ENCODE measurements at places on chromosomes 1 and 21.
A peak's percentile ranks its signal among the peaks of the same experiment; 100 is the strongest.

DNA sequence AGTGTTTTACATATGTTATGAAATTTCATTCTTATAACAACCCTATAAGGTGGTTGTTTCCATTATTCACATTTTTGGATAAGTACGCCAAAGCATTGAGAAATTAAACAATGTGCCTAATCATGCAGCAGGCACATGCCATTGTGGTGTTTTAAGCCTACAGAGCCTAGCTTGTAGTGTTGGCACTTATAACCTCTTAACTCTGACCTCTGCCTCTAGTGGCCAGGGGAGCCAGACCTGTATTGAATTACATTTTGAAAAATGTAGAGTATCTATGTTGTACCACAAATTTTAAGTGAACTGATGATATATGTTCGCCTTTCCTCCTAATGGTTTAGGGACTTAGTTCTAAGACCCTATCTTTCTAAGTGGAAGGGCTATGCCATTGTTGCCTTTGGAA lies 61.0 kb downstream of the KCNK2 start:
- DNase-seq, result no peak

DNA sequence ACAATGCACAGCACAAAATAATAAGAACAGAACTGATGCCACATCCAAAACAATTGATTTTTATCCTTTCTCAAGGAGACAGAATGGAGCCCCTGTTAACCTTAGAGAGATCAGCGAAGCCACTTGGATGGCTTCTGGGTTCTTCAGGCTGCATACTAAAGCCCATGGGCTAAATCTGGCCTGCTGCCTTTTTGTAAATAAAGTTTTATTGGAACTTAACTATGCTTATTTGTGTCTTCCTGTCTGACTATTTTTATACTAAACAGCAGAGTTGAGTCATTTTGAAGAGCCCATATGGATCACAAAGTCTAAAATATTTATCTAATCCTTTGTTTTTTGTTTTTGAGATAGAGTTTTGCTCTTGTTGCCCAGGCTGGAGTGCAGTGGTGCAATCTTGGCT lies 16.3 kb upstream of the PPM1J start:
- DNase-seq, result no peak

GRCh38 chr21:15552914-15553494 lies 176.8 kb upstream of the USP25 start:
- DNase-seq, result no peak

DNA sequence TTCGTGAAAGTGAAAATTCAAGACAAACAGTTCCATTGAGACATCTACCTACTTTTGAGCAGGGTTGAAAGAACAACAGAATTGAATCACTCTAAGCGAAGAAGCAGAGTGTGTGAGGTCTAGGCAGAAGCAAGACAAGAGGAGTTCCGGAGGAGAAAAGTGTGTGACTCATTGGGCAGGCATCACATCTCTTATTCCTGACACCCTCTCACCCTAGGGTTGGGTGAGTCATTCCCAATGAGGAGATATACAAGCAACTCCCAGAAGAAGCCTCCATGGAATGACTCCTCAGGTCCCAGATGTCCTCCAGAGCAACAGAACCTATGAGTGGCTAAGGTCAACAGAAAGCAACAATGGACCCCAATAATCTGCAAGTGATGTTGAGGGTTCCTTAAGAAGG lies 138.1 kb downstream of the TPR start:
- no peak for DNase-seq

GRCh38 chr1:55476445-55477015 lies 261.4 kb upstream of the USP24 start:
- DNase-seq, result no peak

GRCh38 chr1:150560011-150560438 lies 10.8 kb downstream of the ADAMTSL4 start:
- peak; percentile 55 for DNase-seq

- DNase-seq, result no peak
Measured at GRCh38 chr1:98969798-98970490, 34.7 kb downstream of the PLPPR5 start.

DNA sequence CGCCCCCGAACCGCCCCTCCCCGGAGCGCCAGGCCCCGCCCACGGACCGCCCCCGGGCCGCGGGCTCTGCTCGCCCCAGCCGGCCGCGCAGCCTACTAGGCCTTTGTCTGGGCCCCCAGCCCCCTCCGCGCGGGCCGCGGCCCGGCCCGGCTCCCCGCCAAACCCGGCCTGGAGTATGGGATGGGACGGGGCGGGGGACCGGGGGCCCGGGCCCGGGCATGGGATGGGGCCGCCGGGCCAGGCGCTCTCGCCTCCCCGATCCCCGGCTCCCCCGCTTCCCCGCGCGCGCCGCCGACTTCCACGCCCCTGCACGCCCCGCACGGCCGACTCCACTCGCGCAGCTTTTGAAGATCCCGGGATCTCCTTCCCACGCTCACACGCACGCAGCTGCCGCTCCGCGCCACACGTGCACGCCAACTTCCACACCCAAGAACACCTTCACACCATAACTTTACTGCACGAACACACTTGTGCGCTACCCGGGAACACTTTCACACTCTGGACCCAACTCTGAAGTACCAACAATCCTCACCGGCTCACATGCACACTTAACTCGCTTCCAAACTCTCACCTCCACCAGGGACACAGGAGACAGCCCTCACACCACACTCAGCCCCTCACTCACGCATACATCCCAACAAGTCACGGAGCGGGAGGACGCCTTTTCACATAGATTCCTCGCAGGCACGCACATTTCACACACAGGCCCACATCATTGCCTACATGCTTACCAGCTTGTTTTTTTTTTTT lies 437 bp upstream of the HSPG2 start:
- peak; percentile 17 for DNase-seq

DNA sequence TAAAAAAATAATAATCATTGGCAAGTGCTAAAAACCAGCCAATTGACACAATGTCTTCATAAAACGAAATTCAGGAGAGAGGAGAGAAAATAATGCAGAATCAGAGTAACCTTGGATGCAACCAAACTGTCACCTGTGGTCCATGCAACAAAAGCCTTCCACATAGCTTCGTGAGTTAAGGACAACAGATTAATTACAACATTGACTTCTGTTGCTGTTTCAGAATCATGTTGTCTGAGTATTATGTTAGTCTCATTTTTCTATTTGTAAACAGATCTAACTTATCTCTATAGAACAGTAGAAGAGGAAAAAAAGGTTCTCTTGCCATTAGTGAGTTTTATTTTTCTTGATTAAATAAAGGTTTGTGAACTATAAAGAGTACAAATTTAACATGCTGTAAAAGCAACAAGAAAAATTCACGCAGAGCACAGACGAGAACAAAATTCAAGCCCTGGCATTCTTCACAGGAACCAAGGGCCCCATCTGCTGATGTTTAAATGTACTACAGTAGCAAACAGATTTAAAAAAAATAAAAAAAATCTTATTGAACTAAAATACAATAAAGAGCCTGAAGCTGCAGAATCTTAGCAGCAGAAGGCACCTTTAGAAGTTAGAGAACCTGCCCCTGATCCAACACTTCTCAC lies 381.1 kb upstream of the PKN2 start:
- no peak for DNase-seq

DNA sequence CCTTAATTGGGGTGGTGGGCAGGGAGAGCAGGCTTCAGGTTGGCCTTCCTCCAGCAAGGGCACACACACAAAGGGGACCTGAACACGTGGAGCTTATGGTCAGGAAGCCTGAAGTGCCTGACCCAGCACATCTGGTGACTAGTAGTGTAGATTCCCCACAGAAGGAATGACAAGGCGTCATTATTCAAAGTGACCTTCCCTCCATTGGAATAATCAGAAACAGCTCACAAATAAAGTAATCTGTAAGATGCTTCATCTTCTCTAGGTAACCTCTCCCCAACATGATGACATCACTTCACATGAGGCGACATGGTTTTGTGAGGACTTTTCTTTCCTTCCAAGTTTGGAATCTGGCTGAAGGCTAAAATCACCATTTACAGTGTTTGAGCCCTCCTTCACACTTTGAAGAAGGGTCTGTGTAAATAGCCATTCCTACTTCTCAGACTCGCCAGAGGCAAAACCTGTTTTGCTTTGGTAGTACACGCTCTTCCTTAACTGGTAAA lies 32.8 kb upstream of the ERG start:
- DNase-seq, result no peak

- no peak for DNase-seq
Measured at GRCh38 chr21:33075128-33075527, 5.2 kb downstream of the OLIG1 start.

- no peak for DNase-seq
Measured at GRCh38 chr1:55610203-55610602, 395.0 kb upstream of the USP24 start.

DNA sequence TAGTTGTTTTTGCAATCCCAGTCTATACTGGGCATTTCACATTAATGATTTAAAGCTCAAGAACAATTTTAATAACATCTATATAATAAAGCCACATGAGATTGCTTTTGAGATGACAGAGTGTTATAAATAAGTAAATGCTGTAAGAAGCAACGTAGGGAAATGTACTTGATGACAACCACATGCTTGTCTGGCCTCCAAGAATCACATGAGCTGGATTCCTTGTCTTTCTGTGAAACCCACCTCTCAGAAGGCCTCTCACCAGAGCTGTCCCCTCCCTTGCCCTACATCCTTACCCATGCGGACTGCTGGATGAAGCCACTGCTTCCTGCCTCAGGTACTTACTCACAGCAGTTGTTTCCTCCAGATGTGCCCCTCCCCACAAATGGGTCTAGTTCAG lies 145.1 kb upstream of the CTTNBP2NL start:
- DNase-seq, result no peak

DNA sequence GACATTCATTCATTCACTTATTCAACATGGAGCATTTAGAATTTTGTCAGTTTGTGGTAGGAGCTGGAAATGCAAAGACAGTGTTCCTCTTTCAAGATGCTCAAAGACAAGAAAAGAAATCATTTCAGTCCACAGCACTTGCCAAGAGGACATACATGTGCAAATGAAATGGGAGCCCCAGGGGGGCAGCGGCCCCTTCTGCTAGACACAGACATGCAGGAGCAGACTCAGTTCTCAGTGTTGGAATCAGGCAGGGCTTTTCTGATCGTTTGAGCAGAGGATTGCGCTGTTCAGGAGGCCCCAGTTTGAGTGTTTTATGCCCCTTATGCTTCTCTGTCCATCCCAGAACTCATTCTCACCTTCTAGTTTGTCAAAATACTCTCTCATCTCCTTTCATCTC lies 35.6 kb upstream of the VASH2 start:
- DNase-seq, result no peak

DNA sequence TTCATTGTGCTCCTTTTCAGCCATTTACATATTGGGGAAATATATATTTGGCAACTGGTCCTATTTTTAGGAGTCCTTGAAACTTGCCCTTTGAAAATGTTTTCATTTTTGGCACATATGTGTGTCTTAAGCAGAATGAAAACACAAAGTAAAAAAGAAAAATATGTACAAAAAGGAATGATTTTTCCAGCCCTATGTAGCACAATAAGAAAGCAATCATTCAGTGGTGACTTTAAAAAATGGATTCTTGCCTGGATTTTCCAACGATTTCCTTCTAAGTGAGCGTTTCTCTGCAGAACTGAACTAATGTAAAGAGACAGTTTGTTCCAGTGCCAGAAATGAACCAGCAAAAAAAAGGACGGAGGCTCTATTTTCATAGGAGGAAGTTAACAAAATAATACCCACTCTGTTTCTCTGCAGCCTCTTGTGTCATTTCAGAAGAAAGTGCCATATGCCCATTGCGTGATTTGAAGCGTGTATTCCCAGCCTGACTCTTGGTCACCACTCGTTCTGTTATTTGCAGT lies 340.1 kb downstream of the SETD4 start:
- no peak for DNase-seq

DNA sequence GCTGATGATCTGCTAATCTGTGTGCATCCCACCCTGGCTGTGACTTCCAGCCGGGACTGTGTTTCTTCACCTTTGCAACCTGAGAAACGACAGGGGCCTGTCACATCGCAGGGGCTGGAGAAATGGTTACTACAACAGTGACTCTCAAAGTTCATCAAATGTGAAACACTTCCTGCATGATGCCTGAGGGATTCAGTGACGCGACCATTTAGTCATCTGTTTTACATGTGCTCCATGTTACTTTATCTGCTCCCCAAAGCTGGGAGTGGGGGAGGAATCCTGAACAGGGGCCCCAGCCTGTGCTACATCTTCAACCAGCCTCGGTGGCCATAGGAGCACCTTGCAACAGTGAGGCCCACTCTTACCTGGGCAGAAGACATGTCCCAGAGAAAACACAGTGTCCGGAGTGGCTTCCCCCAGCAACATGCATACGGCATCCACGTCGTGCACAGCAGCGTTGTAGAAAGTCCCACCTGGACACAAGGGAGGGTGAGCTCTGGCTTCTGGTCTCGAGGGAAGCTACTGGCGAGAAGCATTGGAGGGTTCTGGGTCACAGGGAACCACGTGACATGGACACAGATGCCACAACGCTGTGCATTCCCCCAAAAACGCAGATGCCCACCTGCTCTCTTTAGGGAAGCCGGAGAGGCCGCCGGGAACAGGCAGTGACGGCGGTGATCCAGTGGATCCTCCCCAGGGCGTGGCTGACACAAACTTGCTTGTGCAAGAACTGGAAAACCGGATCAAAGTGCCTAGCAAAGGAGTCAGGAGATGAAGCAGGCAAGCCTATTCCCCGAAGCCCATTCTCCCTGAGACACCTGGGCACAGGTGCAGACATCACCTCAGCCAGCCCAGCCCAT lies 9.6 kb upstream of the CCDC27 start:
- DNase-seq, result no peak

GRCh38 chr1:50424884-50425375 lies 1.7 kb upstream of the DMRTA2 start:
- no peak for DNase-seq

DNA sequence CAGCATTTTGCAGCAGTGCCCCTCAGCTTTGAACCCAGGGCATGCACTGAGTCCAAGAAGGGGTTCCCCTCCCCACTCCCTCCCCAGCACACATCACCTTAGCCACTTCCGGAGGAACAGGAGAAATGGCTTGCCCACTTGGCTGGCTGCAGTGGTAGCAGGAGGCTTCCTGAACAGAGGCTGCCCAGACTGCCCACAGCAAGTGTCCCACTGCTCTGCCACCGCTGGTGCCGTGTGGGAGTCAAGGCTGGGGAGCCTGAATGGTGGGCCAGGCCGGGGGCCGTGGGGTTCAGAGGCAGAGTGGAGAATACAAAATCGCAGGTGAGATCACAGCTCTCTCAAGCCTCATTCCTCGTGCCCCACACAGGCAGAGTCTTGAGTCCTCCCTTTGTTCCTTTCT lies 34.5 kb downstream of the CD247 start:
- no peak for DNase-seq

GRCh38 chr1:228181645-228182034 lies 16.0 kb downstream of the IBA57 start:
- no peak for DNase-seq

DNA sequence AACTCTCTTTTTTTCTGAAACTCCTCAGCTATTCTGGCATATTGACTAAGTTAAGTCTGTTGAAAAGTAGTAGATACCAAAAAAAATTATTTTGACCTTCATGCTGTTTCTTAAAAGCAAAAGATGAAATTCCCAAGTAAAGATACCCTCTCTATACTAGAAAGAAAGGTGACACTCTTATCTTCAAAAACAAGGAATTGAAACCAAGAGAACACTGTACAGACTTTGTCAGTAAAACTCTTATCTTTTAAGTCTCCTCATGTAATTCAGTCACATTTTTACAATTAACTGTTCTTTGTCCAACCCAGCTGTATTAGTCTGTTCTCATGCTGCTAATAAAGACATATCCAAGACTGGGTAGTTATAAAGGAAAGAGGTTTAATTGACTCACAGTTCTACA lies 496.2 kb downstream of the LTN1 start:
- no peak for DNase-seq

Data from activated naive CD8-positive, alpha-beta T cell treated with anti-CD3 and anti-CD28 coated beads, Interleukin-2, amount 50 U/mL, for 16 hours (primary cell).